ENCODE measurements at places on chromosomes 12 and 14.

GRCh38 chr14:60775296-60775695, 40.7 kb downstream of the MNAT1 start:
- DNase-seq = no peak

GRCh38 chr12:112674539-112674938, 117.0 kb upstream of the RPH3A start:
- DNase-seq = no peak

DNA sequence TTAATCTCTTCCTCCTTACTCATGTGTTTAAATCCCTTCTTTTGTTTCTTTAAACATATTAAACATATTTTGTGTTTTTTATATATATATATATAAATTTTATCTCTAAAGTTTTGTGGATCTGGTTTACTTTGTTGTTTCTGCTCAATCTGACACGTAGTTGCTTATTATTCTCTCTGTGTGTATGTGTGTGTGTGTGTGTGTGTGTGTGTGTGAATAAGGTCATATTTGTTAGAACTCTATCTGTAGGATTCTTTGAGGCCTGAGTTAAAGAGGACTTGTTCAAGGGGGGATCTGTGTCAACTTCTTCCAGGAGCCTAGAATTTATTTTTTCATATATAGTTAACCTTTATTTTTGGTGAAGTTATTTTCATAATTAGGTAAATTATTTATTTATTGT, 2.7 kb downstream of the GPR65 start:
- DNase-seq = no peak

DNA sequence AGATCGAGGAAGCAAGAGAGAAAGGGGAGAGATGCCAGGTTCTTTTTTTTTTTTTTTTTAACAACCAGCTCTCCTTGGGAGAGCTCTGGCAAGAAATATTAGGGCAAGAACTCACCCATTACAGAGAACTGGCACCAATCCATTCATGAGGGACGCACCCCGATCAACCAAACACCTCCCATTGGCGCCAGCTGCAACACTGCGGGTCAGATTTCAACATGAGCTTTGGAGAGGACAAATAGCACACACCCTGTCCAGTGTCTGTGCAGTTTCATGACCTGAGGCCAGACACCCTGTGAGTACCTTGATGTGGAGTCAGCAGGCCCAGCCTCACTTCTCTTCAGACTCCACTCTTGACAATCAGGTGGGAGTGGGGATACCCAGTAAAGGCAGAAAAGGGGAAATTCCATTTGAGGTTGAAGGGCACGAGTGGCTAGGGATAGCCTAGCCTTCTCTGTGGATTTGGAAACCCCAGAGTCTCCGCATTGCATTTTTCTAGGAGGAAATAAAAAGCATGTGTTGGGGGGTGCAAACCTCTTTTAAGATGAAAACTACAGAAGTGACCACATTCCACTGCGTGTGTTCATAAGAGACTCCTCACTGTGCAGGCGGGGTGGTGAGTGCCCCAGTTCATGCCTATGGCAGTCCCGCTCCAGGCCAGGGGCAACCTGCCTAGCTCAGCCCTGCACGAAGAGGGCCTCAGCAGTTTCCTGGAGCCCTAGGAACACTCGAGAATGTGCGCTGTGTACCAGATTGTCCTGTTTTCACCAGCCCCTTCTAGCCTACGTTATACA, 42.4 kb upstream of the GPATCH2L start:
- DNase-seq = no peak

DNA sequence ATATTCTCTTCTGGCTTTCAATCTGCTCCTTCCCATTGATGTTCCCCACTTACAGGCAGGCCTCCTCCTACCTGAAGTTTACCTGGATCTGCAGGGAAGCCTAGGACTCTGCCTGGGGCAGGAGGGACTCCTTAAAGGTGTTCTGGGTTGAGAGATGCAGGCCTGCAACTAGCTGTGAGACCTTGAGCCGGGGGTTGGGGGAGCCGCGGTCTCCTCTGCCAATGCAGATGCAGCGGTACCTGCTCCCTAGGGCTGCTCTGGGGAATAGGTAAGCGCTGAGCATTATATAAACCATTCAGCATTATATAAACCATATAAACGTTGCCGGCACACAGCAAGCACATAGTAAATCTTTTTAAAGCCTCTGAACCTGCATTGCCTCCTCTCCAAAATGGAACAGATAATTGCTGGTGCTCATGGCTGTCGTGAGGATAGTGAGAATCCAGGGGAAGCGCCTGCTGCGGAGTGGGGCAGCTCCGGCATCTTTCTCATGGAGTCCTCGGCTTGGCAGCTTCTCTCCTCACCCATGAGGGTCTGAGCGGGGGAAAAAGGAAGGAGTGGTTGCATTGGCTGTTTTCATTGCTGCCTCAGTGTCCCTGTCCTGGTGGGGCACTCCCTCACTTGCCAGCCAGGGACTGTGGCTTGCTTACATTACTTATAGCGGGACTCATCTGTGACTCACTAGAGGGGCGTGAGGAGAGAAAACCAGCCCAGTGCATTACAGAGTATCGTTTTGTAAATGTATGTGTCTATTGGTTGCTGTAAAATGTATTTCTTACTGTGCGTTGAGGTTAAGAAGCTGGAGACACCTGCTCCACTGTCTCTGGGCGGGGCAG, 12.5 kb upstream of the KRT80 start:
- peak; percentile 75 for DNase-seq

DNA sequence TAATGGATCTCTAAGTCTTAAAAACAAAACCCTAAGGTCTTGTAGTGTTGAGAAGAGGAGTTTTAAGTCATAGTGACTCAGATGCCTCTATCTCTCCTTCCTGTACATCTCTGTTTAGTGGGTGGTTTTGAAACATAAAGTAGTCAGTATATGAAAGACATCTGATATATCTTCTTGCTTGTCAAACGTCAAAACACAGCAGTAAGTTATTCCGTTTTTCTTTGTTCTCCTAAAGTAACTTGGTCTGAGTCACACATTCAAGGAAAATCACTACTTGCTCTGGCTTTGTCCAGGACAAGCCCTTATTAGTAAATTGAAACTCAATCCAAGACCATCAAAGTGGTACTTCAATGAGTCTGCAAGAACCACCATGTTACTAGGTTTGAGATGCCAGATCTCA, 1172.5 kb downstream of the BCL11B start:
- no peak for DNase-seq
